ENCODE measurements at places on chromosomes 3 and 15.
A peak's percentile ranks its signal among the peaks of the same experiment; 100 is the strongest.

DNA sequence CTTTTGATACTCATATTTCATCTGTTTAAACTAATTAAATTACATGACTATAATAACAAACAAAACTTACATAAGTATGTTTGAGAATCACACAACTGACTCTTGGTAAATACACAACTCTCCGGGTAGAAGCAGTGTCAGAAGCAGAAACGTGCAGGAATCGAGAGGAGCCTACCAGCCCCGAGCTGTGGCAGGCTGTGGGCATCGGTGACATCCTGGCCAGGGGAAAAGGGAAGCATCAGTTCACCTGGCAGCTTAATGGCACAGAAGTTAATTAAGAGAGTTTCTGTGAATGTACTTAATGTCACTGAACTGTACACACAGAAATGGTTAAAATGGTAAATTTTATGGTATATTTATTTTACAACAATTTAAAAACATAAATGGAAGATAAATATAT lies 90.2 kb downstream of the CRTC3 start:
- DNase-seq: no peak

DNA sequence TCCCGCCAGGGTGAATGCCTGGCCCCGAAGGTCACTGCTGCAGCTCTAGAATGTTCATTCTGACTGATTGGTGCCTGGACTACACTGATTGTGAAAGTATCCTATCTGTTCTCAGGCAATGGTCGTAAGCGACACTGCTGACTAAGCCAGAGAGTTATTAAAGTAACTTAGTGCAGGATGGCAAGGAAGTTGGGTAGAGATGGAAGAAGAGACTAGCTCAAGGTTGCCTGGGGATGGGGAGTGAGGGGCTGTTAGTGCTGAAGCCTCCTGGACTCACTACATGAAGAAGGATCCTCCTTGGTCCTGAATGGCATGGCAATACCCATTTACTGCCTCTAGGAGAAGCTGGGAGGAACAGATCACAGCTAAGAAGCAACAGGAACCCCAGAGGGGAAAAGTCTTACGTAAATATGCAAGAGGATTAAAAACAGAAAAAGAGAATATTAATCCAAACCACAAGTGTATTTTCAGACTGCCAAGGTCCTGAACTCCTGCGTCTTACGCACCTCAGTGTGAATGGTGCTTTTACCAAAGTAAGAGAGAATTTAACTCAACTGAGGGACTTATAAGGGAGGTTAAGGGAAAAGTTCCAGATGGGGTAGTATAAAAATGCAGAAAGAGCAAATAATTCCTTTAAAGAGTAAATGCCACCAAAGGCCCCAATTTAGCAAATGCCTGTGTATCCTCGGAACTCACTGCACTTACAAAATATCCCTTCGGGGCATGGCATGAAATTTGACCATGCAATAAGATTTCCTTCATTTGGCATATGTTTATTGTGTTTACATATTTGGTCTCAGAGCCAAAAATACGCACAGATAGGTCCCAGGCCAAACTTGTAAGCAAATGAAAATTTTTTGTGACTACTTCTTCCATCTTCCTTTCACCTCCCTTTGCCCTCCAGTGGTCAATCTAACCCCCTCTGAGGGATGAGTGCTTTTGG lies 64.0 kb upstream of the DGKG start:
- DNase-seq: no peak

GRCh38 chr3:139745831-139746230 lies 68.1 kb upstream of the NMNAT3 start:
- DNase-seq: no peak

- no peak for DNase-seq
These were observed 911.6 kb downstream of the ROBO1 start for GRCh38 chr3:78856164-78856563.

DNA sequence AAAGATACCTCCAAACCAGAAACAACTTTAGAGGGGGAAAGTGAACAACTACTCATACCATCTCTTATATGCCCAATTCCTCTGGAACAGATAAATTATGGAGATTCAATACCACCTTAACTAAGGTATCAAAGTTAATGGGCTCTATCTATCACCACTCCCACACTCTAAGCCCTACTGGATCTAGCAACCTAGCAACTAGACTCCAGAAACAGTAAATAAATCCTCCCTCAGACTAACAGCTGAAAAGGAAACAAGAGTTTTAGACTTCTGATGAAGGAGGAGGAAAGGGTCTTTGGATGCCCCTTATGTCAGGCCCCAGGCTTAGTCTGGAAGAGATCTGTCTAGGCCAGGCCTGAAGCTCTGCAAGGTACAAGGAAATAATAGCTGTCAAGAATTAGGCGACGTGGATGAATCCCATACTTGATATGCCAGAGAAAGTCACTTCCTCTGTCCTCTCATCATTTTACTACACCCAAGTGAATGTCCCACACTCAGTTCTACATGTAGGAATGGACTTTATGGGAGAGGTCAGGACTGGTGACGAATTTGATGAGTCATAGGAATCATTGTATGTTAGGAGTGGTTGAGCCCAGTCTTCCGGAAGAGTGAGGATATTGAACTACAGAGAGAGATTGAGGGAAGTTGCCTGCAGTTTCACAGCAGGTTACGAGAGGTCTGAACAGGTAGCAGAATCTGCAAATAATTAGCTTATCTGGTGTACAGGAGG lies 113.8 kb downstream of the AKAP13 start:
- DNase-seq: peak; percentile 93

- no peak for DNase-seq
These were observed 1.0 kb upstream of the ISY1 start for GRCh38 chr3:129161860-129162271.

- no peak for DNase-seq
These were observed 539 bp upstream of the MGLL start for GRCh38 chr3:127822682-127823425.

DNA sequence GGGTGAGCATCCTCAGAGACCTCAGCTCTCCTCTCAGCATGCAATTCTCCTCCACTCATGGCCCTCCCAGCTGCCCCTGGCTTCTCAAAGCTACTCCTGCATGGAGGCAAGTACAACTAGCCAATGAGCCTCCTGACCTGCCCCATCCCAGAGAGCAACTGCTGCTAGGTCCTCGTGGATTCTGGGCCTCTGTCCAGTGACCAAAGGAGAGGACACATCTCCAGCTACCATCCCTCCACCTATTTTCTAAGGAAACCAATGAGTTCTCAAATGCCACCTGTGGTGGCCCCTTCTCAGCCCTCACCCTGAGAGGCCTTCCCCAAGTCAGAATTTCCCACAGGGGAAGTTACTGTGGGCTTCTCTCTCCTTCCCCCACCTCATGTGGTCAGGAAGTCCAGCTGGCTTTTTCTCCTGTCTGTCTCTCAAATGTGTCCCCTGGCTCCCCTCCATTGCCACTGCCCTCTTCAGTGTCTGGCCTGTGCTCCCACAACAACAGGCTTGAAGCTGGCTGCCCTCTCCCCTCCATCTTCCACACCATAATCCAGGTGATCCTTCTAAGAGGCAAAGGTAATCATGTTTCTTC lies 43.0 kb downstream of the LIPC start:
- no peak for DNase-seq

- DNase-seq: no peak
These were observed 120.8 kb downstream of the CLASP2 start for GRCh38 chr3:33597257-33597689.

- no peak for DNase-seq
These were observed 18.7 kb upstream of the EOGT start for GRCh38 chr3:69032142-69032541.

DNA sequence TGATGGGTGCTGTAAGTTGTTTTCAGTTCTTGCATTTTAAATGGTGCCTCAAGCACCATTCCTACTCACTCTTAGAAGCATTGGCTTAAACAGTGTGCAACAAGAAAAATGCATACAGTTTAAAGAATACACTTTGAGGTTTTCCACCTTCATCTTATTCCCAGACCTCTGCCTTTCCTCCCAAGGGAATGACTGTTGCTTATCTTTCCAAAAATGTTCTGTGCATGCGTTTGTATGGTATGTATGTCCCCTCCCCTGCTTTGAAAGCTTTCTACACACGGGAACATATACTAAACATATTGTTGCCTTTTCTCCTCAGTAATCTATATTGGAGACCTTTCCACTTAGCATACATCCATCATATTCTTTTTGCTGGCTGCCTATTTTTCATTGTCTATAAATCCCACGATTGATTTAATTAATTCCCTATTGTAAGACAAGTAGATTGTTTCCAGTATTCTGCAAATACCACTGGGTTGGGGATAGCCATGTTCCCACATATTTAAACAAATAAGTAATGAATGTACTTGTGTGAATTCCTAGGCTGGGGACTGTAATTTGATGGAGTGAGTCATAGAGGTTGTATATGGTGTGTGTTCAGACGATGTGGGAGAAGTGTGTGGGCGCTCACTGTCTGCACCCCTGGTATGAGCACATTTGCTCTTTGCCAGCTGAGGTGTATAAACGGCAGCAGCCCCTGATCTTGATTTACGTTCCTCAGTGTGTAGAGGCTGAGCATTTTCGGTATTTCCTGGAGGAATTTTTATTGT lies 5.8 kb downstream of the TRAK1 start:
- DNase-seq: no peak

DNA sequence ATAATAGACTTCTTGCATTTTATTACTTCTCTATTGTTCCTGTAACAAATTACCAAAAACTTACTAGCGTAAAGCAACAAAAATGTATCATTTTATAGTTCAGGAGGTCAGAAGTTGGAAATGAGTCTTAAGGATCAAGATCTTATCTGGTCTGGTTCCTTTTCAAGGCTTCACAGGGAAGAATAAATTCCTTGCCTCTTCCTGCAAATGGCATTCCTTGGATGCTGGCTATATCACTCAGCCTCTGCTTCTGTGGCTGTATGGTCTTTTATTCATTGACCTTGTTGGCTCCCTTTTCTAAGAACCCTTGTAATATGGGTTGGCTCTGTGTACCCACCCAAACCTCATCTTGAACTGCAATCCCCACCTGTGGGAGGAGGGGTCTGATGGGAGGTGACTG lies 478.4 kb upstream of the THBS1 start:
- no peak for DNase-seq

- DNase-seq: no peak
These were observed 30.5 kb downstream of the TLNRD1 start for GRCh38 chr15:81031203-81031602.

- DNase-seq: no peak
These were observed 137.3 kb upstream of the KBTBD8 start for GRCh38 chr3:66860771-66861170.

DNA sequence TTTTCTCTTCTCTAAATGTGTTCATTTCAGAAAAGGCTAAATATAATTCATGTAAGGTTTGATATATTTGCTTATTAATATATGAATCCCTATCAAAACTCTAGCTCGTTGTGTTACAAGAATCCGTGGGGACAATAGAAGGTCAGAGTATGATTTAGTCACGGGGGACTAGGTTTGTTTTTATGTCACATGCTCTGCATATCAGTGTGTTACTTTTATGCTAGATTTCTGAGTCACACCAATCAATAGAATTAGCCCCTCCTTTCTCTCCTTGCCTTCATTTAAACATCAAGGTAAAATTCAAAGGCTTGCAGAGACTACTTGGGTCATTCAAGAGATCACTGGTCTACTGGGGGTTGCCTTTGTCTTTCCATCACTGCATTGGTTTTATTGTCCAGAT lies 636.1 kb downstream of the NR2F2 start:
- DNase-seq: no peak

DNA sequence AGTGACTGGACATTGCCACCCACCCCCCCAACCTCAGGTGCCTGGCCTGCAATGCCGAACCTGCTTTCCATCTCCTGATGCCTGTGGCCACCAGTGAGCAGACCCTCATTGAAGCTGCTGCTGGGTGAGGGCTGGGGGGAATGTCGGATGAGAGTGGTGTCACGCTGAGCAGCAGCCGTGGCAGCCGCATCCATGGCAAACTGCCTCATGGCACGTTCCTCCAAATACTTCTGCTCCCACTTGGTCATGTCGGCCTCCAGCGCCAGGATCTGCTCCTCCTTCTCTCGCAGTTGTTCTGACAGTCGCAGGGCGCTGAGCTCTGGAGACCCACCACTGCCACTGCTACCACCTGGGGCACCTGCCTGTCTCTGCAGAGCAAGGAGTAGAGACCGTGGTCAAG lies 14.2 kb downstream of the AMOTL2 start:
- DNase-seq: no peak

DNA sequence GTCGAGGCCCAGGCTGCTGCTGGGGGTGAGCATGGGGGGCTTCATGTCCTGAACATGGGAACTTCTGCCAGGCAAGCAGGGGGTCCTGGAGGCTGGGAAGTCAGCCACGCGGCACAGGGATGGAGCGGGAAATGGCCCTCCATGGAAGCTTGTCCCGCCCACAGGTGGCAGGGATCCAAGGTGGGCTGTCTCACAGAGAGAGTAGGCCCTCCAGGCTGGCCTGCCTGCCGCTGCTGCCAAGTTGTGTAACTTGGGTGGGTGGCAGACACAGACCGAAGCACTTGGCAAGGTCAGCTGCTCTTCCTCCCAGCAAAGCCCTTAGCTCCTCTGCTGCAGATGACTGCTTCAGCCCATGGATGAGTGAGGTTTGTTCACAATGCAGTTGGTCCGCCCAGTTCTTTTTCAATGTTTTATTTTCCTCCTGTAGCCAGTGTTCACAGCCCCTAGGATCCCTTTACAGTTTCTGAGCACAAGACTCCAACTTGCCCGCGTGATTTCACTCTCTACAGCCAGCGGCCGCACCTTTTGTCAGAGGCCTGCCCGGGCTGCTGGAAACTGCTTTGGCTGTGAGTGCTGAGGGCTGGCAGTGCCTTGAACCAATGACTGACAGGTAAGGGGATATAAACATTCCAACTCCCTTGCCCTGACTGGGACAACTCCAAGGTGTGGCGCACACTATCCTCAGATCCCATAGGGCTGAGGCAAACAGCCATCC lies 26.7 kb downstream of the HCN4 start:
- DNase-seq: no peak

DNA sequence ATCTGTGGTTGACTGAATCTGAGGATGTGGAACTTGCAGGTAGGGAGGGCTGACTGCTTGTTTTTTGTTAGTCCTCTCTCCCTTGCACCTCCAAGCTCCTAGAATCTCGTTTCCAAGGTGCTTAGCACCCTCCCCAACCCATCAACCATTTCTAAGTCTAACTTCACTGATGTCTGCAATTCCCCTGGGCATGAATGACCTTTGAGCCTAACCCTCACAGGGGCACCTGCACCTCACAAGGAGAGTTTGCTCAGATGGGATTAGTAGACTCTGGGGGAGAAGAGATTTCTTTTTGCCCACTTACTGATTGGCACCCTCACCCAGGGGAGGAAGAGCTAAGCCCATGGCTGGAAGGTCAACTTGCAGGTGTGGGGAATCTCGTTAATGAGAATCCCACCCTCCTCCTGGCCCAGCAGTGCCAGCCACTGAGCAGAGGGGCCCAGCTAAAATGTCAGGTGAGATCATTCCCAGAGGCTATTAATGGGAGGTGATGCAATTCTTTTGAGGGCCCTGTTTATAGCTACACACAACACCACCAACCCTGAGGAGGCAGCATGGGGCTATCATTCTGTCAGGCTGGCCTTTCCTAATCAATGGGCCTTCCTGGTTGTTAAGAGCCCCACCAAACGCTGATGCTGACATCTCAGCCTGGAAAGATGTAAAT lies 81.6 kb upstream of the HERC1 start:
- no peak for DNase-seq

- DNase-seq: no peak
These were observed 26.3 kb downstream of the SCN11A start for GRCh38 chr3:39025222-39025970.

Data from HCT116 (cell line).